Putamen (tissue), 1 donor: ENCODE measurements at places on chromosomes 11 and 22.
A peak's percentile ranks its signal among the peaks of the same experiment; 100 is the strongest.

- DNase-seq, result no peak
These were observed 9.7 kb upstream of the LRP5 start for GRCh38 chr11:68302670-68303069.

- DNase-seq, result no peak
These were observed 203.2 kb downstream of the CSNK2A3 start for GRCh38 chr11:11149671-11150459.

GRCh38 chr11:131108760-131109159 lies 192.5 kb upstream of the SNX19 start:
- peak; percentile 7 for DNase-seq

- DNase-seq, result no peak
These were observed 207.0 kb downstream of the TBC1D22A start for GRCh38 chr22:46969491-46969890.

GRCh38 chr11:60891103-60891741 lies 15.2 kb downstream of the PRPF19 start:
- no peak for DNase-seq

- no peak for DNase-seq
These were observed 24.6 kb downstream of the ATG16L2 start for GRCh38 chr11:72838691-72839305.

- DNase-seq, result no peak
These were observed 10.4 kb upstream of the MS4A10 start for GRCh38 chr11:60774726-60775125.

DNA sequence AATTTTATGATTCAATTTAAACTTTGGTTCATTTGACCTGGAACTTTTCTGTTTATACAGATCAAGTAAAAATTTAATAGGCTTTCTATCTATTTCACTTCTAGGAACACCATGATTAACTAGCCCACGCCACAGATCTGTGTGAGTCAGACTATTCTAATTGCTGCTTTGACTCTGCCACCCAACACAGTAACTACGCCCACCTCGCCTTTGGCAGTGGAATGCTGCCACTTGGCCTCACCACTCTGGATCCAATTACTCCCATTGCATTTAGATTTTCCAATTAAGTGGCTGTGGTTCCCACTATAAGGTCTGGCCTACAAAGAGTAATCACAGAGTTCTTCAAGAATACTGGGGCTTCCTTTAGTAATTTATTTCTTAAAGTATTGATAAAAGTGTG lies 46.6 kb upstream of the LIN7C start:
- peak; percentile 44 for DNase-seq

GRCh38 chr11:74717221-74717969 lies 13.8 kb downstream of the CHRDL2 start:
- no peak for DNase-seq

DNA sequence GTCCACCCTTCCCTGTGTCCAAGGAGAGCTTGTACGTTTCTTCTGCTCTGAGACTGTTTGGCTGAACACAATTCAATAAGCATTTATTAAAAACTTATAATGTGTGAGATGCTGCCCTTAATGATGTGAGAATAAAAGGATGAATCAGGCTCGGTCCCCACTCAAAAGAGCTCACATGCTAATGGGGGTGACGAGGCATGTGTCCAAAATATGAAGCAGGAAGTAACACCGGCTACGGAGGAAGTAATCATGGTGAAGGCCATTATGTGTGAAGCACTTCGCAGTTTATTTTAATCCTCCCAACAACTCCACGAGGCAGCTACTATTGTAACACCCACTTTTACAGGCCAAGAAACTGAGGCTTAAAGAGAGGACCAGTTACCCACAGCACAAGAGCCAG lies 3.4 kb upstream of the RASD2 start:
- no peak for DNase-seq

DNA sequence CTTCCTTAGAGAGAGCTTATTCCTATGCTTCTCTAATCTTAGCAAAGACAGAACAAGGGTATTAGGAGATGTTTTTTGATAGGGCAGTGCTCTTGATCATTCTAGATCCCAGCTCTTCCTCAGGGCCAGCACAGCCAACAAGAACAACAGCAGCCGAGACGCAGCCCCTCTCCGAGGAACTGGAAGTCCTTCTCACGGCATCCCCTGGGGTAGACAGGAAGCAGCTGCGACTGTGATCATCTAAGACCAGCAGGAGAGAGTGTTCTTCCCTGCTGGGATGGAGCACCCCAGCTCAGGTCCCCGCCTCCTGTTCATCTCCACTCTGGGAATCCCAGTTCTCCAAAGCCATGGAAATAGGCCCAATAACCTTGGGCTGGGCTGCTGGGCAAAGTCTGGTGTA lies 29.6 kb downstream of the IRAG1 start:
- DNase-seq, result no peak

GRCh38 chr11:65482306-65482850 lies 16.5 kb upstream of the MALAT1 start:
- no peak for DNase-seq

GRCh38 chr22:30265823-30266444 lies 717 bp downstream of the OSM start:
- DNase-seq, result no peak

GRCh38 chr22:27023591-27023990 lies 366.2 kb downstream of the MIAT start:
- peak; percentile 3 for DNase-seq

GRCh38 chr11:71298761-71299181 lies 46.4 kb upstream of the SHANK2 start:
- no peak for DNase-seq

GRCh38 chr11:130103296-130103814 lies 33.7 kb downstream of the APLP2 start:
- DNase-seq, result no peak

GRCh38 chr11:59501931-59502330 lies 1.4 kb upstream of the OR4D11 start:
- DNase-seq, result no peak

DNA sequence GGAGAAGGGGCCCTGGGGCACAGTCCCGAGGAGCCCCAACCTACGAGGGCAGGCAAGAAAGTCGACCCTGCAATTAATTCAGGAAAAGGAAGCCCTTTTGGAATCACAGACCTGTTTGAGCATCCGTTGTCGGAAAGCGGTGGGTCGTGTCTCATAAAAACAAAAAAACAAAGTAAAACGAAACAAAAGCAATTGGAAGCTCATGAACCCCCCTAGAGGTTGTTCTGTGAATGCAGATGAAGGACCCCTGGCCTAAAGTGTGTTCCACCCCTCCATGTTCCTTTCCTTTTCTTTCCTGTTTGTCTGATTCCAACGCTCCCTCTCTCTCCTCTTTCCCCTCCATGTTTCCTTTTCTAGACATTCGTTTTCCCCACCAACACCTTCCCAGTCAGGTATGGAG lies 203.7 kb downstream of the GRIK4 start:
- DNase-seq, result no peak

DNA sequence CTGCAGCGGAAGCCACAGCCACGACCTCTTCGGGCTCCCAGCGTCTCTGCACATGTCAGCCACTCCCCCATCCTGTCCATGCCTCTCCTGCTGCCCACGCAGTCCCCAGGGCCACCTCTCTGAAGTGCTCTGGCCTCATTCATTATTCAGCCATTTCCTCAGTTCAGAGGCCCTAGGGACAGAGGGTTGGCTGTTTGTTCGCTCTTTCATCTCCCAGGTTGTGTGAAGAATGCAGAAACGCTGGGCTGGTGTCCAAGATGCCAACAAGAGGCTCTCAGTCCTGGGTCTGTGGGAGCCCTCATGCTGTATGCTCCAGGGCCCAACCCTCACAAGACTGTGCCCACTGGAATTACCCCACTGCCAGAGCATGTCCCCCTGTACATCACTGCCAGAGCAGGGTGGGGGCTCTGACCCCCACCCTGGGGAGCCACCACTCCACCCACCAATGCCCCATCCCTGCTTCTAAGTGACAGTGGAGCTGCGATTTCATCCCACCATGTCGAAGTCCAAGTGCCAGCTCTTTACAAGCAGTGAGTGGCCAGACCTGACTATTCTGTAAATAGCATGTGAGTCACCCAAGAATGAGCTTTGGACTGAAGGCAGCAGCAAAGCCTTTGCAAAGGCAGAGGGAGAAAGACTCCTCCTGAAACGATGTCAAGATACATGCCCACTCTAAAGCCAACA lies 209.6 kb downstream of the BUD13 start:
- DNase-seq, result peak; percentile 57

DNA sequence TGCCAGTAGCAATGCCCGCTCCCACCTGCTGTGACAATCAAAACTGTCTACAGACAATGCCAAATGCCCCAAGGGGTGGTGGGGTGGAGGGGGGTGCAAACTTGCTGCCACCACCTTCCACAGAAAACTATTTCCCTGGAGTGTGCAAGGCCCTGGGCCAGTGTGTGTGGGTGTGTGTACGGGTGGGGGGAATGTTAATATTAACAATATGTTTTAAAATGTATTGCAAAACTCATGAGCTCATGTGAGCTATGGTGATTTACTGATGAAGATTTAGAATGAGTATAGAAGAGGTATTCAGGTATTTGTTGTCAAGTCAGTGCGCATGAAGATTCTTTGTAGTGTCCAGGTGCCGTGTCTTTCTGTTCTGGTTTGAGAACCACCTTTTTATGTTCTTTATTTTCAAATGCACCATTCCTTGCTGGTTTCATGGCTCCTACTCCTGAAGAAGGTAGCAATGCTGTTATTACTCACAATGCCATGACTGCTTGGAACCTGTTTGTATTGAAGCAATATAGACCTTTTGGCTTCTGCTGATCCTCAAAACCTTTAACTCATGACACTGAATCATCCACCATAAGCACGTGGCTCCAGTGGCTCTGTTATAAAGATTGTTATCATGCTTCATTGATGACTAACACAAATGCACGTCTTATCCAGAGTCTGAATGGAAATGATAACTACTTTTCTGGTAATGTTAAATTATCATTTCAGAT lies 29.9 kb upstream of the AQP11 start:
- DNase-seq, result no peak

GRCh38 chr11:58640386-58641023 lies 18.0 kb downstream of the CNTF start:
- no peak for DNase-seq

DNA sequence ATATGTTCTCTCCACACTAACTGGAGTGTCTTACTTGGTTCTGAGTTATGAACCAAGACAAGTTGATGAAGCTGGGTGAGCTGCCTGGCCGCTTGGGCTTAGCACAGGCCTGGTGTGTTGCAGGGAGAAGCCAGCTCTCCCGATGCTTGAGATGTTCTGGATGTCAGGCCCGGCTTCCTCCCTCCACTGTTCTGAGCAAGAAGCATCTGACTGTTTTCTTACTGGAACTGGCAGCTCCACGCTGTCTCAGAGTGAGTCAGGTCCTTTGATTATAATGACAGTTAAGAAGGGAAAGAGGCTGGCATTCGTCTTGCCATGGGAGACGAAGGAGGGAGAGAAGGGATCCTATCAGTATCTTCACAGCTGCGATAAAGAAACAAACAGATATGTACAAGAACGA lies 46.5 kb upstream of the CRTAM start:
- no peak for DNase-seq

- DNase-seq, result peak; percentile 51
These were observed 737 bp downstream of the RBM4 start for GRCh38 chr11:66639066-66639813.

GRCh38 chr11:127345819-127346459 lies 345.4 kb upstream of the KIRREL3 start:
- DNase-seq, result peak; percentile 47

GRCh38 chr22:41544671-41545476 lies 604 bp upstream of the POLR3H start:
- no peak for DNase-seq

DNA sequence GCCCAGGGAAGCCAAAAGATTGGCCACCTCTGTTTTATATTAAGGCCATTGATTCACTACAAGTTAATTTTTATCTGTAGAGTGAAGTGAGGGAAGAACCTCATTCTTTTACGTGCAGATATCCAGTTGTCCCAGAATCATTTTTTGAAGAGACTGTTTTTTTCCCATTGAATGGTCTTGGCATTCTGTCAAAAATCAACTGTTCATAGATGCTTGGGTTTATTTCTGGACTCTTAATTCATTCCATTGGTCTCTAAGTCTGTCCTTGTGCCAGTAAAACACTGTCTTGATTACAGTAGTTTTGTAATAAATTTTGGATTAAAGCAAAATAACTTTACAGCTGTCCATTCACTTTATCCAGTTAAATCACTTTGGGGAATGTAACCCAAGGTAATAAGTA lies 26.8 kb downstream of the WBP2NL start:
- no peak for DNase-seq

DNA sequence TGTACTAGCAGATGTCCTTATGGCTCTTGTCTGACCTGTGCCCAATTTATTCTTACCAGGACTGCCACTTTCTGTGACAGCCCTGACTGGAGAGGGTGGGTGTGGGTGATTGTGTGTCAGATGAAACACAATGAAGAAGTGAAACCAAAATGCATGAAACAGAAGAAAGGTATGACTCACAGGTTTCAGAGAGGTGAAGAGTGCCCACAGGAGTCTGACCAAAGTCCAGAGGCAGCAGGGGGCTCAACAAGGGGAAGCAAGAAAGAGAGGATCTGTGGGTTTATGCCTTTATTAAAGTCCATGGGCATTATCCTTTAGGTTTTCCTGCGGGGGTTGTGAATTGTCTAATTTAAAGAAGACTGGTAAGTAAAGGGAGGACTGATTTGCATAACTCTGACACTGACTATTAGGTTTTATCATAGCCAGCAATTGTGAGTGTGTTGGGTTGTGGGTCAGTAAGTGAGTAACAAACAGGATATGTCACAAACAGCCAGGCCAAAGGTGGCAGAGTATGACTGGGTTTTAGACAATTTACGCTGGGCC lies 3.9 kb upstream of the OR4C6 start:
- no peak for DNase-seq

- DNase-seq, result no peak
These were observed 161.9 kb upstream of the ARHGAP42 start for GRCh38 chr11:100525197-100525596.
